Right ventricle myocardium inferior (tissue), 1 donor: ENCODE measurements at places on chromosomes 7 and 10. TPM values are rescaled to one million over a fixed set of nuclear protein-coding genes. Genes with fewer than 3 reads are reported as not detected.
A peak's percentile ranks its signal among the peaks of the same experiment; 100 is the strongest.

- no peak for DNase-seq
These were observed 25.7 kb downstream of the STK32C start for GRCh38 chr10:132281915-132282666.

DNA sequence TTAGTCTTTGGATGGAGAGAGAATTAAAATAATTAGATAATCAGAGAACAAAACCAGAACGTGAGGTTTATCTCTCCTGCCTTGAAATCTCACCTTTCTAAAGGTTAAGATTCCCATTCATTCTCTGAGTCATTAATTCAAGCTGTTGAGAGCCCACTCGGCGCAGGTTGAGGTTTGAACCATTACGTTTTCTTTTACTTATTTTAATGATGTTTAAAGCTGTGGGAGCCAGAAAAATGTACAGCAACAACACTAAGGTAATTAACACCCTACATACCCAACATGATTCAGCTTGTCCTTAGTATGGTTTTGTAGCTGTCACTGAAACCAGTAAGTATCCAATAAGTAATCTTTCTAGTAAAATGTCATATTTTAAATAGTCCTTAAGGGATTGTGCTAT lies 153.0 kb upstream of the ANK3 start:
- no peak for DNase-seq

DNA sequence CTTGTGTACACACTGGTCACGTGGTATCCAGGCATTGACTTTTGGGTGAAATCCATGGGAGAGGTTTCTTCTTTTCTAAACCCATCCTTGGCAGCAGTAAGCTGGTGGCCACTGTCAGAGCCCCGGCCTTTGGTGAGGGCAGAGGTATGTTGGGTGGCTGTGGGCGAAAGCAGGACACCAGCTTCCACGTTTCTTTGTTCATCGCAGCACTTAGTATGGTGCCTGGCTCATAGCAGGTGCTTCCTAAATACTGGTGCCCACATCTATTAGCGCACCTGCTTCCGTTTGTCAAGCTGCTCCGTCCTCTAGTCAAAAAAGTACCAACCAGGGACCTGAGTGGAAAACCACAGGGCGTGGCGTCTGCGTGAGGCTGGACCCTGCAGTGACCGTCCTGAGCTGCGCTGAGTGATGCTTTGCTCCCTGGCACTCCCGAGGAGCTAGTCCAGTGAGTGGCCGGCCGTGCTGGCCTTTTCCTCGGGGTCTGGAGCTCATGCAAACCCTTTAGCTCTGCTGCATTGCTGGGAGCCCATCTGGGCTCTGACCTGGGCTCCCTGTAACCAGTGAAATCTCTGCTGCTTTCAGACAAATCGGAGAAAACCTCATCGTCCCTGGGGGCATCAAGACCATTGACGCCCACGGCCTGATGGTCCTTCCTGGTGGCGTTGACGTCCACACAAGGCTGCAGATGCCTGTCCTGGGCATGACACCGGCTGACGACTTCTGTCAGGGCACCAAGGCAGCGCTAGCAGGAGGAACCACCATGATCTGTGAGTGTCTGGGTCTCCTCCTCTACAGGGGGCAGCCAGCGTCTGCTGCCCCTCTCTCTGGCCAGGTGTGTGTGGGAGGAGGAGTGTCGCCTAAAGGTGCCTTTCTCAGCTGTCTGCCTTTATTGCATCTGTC lies 5.6 kb downstream of the DPYSL4 start:
- DNase-seq: peak; percentile 35

Gene EIF3A
- total RNA-seq: 88.7 TPM

Gene WNT2
- total RNA-seq: not detected

DNA sequence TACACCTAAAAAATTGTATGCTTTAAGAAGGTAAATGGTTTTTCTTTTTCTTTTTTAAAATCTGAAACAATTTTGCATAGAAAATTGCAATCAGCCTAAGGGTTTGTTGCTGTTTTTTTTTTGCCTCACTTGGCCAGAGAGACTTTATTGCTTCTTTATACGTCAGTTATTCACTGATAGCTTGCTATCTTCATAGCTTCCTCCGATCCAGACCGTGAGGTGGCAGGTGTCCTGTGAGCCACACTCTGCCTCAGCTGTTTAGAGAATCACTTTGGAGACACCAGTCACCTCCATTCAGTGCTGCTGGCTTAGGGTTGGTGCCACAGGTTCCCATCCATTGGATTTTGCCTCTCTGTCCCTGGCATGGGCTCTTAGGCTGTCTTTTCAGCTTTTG lies 68.0 kb downstream of the HHEX start:
- no peak for DNase-seq
